ENCODE measurements at places on chromosomes 6 and 20.
A peak's percentile ranks its signal among the peaks of the same experiment; 100 is the strongest.

DNA sequence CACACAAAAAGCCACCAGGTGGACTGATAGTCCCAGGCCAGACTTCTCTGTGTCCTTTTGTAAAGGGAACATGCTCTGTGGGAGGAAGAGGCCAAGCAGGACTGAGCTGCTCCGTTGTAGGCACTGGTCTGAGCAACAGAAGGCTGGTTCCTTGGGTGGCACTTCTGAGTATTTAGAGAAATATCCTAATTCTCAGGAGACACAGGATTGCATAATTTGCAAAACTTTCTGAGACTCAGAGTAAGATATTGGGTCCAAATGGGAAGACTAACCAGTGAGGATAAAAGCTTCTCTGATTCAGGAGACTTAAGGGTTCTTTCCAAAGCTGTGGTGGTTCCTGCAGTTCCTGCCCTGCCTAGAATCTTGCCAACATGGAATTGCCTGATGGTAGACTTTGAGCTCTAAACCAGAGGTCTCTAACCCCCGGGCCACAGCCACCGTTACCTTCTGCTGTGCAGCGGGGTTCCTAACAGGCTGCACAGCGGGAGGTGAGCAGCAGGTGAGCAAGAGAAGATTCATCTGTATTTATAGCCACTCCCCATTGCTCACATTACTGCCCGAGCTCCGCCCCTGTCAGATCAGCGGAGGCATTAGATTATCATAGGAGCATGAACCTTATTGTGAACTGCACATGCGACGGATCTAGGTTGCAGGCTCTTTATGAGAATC lies 107.0 kb downstream of the OLIG3 start:
- no peak for DNase-seq

DNA sequence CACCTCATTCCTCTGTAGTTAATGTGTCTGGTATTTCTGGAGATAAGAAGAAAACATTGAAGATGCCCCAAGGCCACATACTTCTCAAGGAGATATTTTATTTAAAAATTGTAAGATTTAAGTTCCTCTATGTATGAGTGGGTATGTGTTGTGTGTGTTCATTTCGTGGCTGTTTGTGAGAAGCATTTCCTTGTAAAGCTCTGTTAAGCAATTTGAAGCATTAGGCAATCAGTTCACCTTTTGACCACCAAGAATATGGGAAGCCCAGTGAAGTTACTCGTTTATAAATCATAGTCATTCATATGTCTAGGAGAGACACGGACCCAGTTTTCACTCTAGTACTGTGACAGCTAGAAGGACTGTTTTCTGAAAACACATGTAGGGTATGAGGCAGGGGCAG lies 717.6 kb upstream of the MAP3K7 start:
- DNase-seq: no peak

GRCh38 chr6:129195643-129196042 lies 312.7 kb downstream of the LAMA2 start:
- no peak for DNase-seq

DNA sequence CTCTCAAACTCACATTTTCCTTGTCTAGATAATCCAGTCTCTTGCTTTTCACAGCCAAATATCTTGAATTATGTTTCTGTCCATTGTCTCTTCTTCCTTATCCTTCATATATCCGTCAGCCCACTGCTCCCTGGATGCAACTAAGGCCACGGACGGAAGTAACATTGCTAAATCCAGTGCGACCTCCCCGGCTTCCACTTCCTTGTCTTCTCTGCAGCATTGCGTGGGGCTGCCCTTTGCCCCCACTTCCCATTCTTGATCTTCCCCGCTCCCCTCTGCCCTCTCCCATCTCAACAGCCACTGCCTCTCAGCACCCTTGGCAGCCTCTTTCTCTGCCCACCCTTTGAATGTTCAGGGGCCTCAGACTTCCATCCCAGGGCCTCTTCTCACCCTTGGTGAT lies 190.4 kb upstream of the UST start:
- no peak for DNase-seq

- DNase-seq: no peak
Measured at GRCh38 chr6:422433-423054, 31.0 kb downstream of the IRF4 start.

GRCh38 chr6:26204332-26205160 lies 117.3 kb downstream of the HFE start:
- peak; percentile 99 for DNase-seq

DNA sequence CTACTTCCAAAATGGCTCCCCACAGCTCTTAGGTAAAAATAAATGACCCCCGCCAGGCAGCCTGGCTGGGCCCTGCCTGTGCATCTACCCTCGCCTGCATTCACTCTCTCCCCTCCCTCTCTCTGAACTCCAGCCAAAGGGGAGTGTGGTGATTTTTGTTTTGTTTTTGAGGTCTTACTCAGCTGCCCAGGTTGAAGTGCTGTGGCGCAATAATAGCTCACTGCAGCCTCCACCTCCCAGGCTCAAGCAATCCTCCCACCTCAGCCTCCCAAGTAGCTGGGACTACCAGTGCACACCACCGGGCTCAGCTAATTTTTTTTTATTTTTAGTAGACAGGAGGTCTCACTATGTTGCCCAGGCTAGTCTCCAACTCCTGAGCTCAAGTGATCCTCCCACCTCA lies 15.8 kb downstream of the NFATC2 start:
- no peak for DNase-seq

- no peak for DNase-seq
Measured at GRCh38 chr6:139753198-139753861, 378.9 kb upstream of the CITED2 start.

- no peak for DNase-seq
Measured at GRCh38 chr20:11814267-11814666, 103.4 kb upstream of the BTBD3 start.

- DNase-seq: no peak
Measured at GRCh38 chr20:24783631-24784492, 165.2 kb upstream of the CST7 start.

DNA sequence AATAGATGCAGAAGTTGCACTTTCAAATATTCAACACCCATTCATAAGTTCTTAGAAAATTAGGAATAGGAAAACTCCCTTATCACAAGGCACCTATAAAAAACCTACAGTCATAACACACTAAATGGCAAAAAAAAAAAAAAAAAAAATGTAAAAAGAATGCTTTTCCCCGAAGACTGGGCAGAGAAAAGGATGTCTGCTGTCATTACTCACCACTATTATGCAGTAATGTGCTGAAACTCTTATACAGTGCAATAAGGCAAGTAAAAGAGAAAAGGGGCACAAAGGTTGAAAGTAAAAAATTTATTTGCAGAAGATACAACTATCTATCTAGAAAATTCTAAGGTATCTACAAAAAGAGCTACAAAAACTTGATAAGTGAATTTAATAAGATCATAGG lies 607.8 kb upstream of the ARID1B start:
- DNase-seq: no peak

DNA sequence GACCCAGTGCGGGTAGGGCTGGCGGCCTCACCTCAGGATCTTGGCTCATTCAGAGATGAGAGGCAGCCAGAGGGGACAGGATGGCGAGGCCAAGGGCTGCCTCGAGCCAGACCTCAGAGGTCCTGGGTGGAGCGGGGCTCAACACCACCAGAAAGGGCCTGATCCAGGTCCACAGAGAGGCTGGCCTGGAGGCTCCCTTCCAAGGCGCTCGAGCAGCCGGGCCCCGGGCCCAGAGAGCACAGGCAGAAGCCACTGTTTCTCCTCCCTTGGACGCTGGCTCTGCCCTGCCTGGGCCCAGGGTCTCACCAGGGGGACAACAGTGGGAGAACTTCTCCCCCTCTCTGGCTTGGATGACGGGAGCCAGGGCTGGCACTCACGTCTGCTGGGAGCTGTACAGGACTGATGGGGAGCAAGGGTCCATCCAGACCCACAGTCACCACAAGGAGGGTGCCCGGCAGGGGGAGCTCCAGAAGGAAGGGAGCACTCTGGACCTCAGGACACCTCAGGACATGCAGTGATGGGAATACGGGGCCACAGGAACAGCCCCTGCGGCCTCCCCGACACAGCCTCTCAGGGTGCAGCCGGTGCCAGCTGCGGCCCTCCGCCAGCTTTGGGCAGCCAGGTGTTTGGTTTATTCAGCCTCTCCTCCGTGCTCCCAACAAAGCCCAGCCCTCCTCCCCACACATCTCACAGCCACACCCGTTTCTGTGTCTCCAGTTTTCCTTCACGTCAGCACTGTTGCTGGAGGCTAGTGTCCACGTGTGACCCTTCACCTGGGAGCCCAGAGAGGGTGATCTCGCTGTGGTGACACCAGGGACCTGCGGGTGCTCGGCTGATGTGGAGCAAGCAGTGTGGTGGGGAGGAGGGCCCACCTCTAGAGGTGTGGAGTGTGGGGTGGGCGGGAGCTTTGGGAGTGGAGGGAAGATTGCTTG lies 8.7 kb downstream of the RPS21 start:
- DNase-seq: no peak

- no peak for DNase-seq
Measured at GRCh38 chr20:61954276-61955021, 111.2 kb downstream of the TAF4 start.

DNA sequence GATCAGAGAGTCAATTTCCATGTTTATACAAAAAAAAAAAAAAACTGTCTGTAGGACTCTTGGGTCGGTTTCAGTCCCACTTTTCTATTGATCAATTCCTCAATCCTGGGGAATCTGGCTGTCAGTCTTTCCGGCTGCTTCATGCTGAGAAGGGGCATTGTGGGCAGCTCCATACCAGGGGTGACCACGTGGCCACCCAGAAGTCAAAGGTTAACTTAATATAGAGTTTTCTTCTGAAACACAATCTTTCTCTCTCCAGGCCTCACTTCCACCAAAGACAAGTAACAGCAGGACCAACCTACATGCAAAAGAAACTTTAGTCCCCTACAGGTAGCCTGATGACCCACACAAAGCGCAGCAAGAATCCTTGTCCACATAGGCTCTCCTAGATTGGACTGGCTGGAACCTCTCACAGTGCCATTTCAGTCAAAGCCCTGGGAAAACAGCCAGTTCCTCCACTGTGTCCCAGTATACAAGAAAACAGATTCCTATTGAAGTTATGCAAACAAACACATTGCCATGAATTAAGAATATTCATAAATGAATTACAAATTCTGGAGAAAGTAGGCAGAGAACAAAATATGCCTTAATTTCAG lies 18.5 kb upstream of the SERPINB9 start:
- DNase-seq: no peak

DNA sequence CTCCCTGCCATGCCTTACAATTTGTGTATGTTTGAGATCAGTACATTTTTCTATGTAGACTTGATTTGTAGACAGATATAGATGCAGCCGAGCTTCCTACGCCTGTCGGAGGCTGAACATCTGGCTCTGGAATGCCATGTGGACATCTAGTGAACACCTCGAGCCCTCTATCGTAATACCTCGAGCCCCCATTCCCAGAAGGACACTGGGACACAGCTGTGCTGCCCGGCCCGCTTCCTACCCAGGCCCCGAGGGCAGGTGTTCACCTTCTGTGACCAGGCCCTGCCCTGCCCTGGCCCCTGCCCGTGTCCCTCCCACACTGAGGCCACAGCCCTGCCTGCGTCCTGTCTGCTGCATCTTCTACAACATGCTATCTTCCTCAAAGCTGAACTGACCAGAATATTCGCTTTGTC lies 12.9 kb downstream of the RPS6KA2 start:
- DNase-seq: no peak

DNA sequence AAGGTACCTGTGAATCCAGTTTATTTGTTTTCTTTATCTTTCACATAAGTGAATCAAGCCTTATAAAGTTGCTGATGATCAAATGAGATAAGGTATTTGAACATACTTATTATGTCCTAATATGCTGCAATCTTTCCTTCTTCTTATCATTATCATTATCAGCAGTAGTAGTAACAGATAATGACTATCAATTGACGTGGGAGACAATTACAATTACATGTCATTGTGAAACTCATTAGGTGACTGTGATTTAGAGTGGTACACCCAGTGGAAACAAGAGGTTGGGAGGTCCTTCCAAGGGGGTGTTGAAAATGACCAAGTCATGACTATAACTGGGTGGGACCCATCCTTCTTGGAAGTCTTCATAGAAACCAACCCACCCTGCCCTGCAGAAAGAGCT lies 2.8 kb downstream of the CLIC5 start:
- DNase-seq: no peak

Data from erythroblast (primary cell).